ENCODE measurements at places on chromosomes 7 and 10. TPM values are rescaled to one million over a fixed set of nuclear protein-coding genes. Genes with fewer than 3 reads are reported as not detected.

GALNT17 gene
- total RNA-seq, result not detected

HOXA13 gene
- not detected for total RNA-seq

DYDC2 gene
- total RNA-seq, result not detected

MARVELD1 gene
- total RNA-seq, result 53.4 TPM

CCDC3 gene
- 4.7 TPM for total RNA-seq

ADGRA1 gene
- not detected for total RNA-seq

LLCFC1 gene
- total RNA-seq, result not detected

PNLIPRP3 gene
- under 0.01 TPM for total RNA-seq

CCDC7 gene
- 3.6 TPM for total RNA-seq

PDK4 gene
- total RNA-seq, result 1.2 TPM

C10orf143 gene
- total RNA-seq, result 0.39 TPM

APBB1IP gene
- not detected for total RNA-seq

ALDH18A1 gene
- 97.2 TPM for total RNA-seq

NPC1L1 gene
- 0.24 TPM for total RNA-seq

H2BK1 gene
- total RNA-seq, result not detected

FIS1 gene
- 258 TPM for total RNA-seq

BAMBI gene
- total RNA-seq, result 23.4 TPM

HMX3 gene
- total RNA-seq, result not detected

Measured in epithelial cell of alveolus of lung (primary cell).